ENCODE measurements at places on chromosomes 5 and 9.

DNA sequence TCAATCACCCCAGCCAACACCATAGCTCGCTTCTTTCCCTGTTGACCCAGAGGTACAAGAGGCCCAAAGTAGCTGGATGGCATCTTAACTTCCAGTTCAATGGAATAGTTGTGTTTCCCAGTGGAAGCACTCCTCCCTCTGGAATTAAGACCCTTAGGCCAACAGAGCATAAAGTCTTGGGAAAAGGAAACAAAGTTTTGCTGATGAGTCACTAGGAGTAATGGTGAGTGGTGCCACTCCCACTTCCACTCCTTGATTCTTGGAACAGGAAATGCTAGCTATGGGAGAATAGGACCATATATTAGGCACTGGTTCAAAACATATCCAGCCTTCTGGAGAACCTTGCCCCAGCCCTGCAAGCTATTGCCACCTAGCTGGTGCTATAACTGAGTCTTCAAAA is 44.7 kb upstream of the LMX1B start:
- no peaks in the 10 kb centered on the region for H3K36me3 ChIP-seq
- H3K27ac ChIP-seq, result no peak overlapping the region
- H3K4me1 ChIP-seq, result no peaks in the 10 kb centered on the region
- H3K4me3 ChIP-seq, result no peak overlapping the region
- DNase-seq, result no peak

- no peaks in the 10 kb centered on the region for H3K27me3 ChIP-seq
- no peak overlapping the region for H3K27ac ChIP-seq
- no peak for DNase-seq
- H3K4me3 ChIP-seq, result no peak overlapping the region
Measured at GRCh38 chr5:5783021-5783420, 360.5 kb downstream of the ICE1 start.

DNA sequence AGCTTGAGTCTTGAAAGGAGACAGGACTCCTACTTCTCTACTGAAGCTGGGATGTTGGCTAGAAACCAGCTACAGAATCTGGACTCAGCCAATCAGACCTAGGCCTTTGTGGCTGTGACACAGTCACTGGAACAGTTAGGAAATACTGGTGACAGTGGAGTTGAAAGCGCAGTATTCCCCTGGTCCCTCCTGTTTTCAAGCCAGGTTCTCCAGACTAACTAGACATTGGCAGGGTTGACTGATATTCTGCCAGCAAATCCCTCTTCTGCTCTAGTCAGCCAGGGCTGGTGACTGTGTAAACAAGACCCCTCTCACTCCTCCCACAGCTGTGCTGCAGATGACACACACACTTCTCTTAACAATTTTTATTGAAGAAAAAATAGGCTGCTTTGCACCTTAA is 8.7 kb downstream of the SHROOM1 start:
- H3K27ac ChIP-seq, result no peak overlapping the region
- DNase-seq, result no peak
- no peaks in the 10 kb centered on the region for H3K27me3 ChIP-seq
- H3K36me3 ChIP-seq, result peaks cover 36% of the 10 kb centered on the region
- H3K4me1 ChIP-seq, result peaks cover 2% of the 10 kb centered on the region

GRCh38 chr5:74934949-74935751 is 69.0 kb upstream of the FAM169A start:
- no peaks in the 10 kb centered on the region for H3K36me3 ChIP-seq
- no peaks in the 10 kb centered on the region for H3K27me3 ChIP-seq
- no peak for DNase-seq

GRCh38 chr5:52856564-52856963 is 68.8 kb downstream of the ITGA1 start:
- no peaks in the 10 kb centered on the region for H3K4me1 ChIP-seq
- DNase-seq, result no peak
- H3K4me3 ChIP-seq, result no peak overlapping the region

DNA sequence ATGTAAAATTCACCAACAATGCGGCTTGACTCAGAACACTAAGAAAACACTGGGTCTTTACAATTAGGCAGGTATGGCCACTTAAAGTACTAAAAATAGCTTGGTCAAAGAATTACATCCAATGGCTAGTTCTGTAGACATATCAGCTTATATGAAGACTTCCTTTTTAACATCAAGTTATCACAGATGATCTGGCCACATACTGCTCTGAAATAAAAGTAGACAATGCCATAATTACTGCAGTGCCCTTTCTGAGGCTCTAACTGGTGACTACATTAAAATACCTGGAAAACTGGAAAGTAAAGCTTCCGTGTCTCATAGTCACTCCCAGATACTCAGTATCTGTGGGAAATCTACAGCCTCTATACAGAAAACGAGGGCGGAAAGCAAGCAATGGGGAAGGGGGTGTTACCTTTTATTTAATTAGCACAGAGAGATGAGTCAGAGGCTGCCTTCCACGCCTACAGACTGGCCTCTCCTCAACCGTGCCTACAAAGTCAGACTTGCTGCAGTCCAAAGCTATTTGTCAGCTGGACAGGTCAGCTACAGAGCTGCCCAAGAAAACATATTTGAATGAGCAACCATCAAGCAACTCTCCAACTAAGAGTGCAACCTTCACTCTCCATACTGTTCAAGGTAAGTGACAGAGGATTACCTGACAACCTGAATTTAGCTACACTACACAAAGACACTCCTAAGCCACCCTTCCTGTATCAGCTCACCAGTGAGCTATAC is 8.7 kb downstream of the SERINC5 start:
- H3K4me1 ChIP-seq, result peaks cover 21% of the 10 kb centered on the region
- H3K27ac ChIP-seq, result peak overlapping the region; percentile 60
- H3K27me3 ChIP-seq, result no peaks in the 10 kb centered on the region
- no peak overlapping the region for H3K4me3 ChIP-seq
- DNase-seq, result peak; percentile 60
- no peaks in the 10 kb centered on the region for H3K36me3 ChIP-seq

DNA sequence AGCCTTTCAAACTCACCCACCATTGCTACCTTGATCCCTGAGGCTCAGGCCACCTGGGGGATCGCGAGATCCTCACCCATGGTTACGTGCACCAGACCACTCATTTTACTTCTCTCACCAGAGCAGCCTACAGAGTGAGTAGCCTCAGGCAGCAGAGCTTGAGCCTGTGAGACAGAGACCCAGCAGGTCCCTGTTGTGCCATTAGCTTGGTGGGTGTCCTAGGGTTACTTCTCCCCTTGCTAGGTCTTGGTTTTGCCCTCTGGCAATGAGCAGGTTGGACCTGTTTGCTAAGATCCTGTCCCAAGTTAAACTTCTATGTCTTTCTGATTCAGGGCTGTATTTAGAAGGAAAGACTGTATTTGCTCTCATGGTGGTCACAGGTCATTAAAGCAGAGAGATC is 21.8 kb downstream of the WHRN start:
- no peak for DNase-seq
- H3K4me1 ChIP-seq, result no peaks in the 10 kb centered on the region
- peaks cover 4% of the 10 kb centered on the region for H3K36me3 ChIP-seq
- H3K4me3 ChIP-seq, result no peak overlapping the region
- no peaks in the 10 kb centered on the region for H3K27me3 ChIP-seq
- no peak overlapping the region for H3K27ac ChIP-seq

DNA sequence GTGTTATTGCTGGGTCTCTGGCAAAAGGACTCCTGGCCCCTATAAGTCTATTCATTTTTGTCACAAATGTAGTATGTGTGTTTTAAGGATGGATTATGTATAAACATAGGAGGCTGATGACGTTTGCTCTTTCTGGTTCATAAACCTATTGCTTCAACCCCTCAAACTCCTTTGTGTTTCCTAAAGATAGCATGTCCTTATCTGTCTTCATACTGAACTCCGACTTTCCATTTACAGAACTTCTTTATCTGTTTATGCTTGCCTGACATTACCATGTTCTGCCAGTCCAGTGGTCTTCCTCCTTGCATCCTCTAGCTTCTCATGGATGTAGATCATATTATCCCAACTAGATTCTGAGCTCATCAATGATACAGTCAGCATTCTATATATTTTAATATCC is 46.1 kb downstream of the ARHGEF28 start:
- peak; percentile 12 for DNase-seq
- peak overlapping the region; percentile 77 for H3K27ac ChIP-seq
- H3K36me3 ChIP-seq, result no peaks in the 10 kb centered on the region
- no peaks in the 10 kb centered on the region for H3K27me3 ChIP-seq
- H3K4me1 ChIP-seq, result peaks cover 10% of the 10 kb centered on the region

DNA sequence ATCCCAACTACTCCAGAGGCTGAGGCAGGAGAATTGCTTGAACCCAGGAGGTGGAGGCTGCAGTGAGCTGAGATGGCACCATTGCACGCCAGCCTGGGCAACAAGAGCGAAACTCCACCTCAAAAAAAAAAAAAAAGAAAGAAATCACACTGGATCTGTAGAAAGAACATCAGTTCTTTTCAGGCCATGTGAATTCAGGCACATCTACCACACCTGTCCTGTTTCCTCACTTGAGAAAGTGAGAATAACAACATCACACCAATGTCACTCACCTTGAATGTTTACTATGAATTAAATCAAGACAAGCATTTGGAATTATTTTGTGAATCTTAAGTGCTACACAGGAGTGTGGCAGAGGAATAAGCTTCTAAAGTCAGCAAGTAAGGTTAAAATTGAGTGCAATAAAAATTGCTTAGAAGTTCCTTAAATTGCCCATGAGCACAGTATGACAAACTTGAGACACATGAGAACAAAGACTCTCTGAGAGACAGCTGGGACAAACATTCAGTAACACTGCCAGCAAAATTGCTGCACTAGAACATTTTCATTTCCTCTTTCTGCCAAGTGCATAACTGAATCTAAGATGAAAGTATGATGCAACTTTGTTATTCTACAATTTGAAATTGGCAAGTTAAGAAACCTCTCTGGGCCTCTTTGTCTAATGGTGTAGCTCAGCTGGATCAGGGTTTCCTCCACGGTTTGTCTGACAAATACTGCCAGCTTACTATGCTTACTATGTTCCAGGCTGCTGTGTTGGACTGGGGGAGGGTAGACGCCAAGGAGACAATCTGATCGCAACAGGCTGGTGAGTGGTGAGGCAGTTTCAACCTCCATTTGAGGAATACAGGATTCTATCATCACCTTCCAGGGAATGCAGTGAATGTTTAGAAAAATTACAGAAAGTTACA is 1.9 kb upstream of the RIC1 start:
- H3K27me3 ChIP-seq, result no peaks in the 10 kb centered on the region
- peaks cover 5% of the 10 kb centered on the region for H3K4me1 ChIP-seq
- DNase-seq, result peak; percentile 53
- peak overlapping the region; percentile 87 for H3K27ac ChIP-seq

DNA sequence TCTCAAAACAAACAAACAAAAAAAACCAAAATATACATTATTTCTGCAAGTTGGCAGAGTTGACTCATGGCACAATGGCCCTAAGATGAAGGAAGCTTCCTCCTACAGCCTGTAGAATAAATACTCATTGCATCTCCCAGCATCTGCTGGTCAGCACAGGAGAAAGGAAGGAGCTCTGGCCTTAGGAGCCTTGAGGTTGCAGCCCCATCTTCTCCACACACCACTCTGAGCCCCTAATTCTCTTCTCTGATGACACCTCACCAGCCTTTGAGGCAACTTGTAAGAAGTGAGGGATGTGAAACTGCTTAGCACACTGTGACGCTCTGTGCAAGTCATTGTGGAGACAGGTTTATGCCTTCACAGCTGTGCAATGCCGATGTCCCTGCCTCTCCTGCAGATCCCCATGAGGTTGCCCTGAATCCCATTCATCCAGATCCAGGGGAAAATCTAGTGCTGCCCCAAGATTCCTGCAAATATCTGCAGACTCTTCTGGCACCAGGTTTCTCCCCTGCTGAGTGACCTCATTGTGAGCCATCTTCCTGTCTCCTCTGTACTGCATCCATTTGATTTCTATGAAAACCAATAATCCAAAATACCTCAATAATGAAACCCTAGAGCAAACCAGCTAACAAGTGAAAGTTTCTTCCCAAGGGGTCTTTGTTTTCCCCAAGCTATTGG is 65.3 kb upstream of the TGFBR1 start:
- H3K36me3 ChIP-seq, result no peaks in the 10 kb centered on the region
- no peak overlapping the region for H3K27ac ChIP-seq
- no peaks in the 10 kb centered on the region for H3K4me1 ChIP-seq
- H3K4me3 ChIP-seq, result no peak overlapping the region
- no peak for DNase-seq
- H3K27me3 ChIP-seq, result no peaks in the 10 kb centered on the region

DNA sequence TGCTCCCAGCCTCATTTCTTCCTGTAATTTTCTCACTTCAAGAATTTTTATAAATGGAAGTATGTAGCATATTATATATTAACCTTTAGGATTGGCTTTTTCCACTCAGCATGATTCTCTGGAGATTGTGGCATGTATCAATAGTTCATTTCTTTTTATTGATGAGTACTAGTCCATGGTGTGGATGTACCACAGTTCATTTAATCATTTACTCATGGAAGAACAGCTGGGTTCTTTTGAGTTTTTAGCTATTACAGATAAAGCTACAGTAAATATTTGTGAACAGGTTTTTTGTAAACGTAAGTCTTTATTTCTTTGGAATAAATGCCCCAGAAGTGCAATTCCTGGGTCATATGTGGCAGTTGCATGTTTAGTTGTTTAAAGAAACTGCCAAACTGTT is 76.1 kb downstream of the UHRF2 start:
- no peaks in the 10 kb centered on the region for H3K4me1 ChIP-seq
- no peak overlapping the region for H3K4me3 ChIP-seq
- DNase-seq, result no peak
- H3K27ac ChIP-seq, result no peak overlapping the region

Data from K562 (cell line).